ENCODE measurements at places on chromosomes 12 and 14.

- DNase-seq: peak; percentile 73
These were observed 16.4 kb downstream of the ARID2 start for GRCh38 chr12:45745861-45746277.

DNA sequence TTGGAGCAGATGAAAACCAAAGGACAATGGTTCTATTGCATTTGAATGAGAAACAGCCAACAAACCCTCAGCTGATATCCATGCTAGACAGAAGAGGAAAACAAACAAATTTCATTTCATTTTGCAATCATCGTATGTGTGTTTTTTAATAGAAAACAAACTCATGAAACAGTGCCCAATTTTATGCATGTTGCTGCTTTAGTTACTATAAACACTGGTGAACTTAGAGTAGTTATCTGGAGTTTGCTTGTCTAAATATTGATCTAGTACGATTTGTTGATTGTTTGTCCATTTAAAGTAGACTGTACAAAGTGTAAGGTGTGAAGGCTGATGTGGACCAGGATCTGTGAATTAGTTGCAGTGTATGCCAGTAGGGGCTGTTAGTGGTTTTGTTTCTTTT is 166.6 kb downstream of the KITLG start:
- no peak for DNase-seq

DNA sequence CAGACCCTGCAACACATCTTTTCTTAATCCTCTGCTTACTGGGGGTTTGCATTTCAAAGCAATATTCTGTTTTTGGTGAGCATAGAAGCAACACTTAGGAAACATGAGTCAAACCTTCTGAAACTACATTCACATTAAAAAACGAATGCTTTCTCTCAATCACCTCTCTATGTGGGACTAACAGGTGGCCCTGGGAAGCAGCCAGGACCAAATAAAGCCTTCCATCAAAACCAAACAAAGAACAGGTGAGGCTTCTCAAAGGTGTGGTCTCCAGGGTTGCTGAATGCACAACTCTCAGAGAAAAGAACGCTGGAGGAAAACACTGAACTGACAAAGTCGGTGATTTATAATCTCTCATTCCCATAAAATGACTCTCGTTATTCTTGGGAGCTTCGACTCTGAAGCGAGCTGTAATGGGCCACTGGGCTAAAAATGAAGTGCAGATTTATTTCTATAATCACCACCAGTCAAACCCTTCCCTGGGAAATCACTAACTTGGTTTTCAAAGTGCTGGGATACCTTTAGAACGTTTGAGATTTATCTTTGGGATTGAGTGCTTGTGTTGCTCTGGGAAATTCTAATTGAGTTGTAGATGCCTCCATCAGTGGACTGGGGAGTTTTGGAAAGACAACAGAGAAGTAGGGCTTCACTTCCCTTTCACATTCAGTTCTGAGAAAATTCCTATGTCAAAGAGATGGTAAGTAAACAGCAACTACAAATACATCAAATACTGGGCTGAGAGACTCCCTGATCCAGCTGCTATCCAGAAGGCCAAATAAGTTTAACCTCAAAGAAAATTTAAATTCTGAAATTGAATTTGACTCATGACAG is 262.0 kb upstream of the TMPO start:
- DNase-seq: no peak

DNA sequence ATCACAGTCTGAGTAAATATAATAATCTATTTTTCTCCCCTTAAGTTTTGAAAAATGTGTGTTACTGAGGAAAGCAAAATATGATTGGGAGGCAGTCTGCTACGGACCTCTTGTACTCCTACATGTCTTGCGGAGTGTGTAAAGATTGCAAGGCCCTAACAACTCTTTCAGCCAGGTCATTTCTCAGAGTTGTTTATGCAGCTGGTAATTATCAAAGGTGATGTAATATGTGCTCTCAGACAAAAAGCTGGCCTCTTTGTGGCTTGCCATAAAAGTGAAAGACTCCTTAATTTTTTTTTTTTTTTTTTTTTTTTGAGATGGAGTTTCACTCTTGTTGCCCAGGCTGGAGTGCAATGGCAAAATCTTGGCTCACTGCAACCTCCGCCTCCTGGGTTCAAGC is 40.5 kb upstream of the MON2 start:
- DNase-seq: no peak

DNA sequence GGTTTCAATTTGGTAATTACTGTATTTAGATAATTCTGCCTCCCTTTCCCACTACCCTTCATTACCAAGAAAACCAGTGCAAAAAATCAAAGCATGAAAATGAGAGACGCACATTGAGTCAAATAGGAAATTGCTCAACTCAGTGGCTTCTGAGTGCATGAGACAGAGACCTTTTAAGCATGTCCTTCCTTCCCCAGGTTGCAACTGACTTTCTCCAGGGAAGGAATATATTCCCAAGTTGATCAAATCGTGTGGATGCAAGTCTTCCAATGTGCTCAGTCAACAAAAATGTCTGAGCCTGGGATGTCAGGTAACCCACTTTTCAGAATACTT is 12.9 kb downstream of the BMP4 start:
- DNase-seq: peak; percentile 8

GRCh38 chr14:103718572-103718971 is 3.0 kb downstream of the ZFYVE21 start:
- DNase-seq: no peak

DNA sequence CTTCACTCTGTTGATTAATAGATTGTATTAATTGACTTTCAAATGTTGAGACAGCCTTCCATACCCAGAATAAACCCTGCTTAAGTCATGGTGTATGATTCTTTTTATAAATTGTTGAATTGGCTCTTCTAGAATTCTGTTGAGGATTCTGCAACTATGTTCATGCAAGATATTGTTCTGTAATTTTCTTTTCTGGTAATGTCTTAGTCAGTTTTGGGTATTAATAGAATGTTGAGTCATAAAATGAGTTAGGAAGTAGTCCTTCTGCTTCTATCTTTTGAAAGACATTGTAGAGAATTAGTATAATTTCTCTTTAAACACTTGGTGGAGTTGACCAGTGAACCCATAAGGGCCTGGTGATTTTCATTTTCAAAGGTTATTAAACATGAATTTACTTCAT is 958.9 kb downstream of the LRFN5 start:
- peak; percentile 35 for DNase-seq

GRCh38 chr12:108594-108993 is 42.0 kb downstream of the IQSEC3 start:
- no peak for DNase-seq

- no peak for DNase-seq
These were observed 10.2 kb downstream of the KITLG start for GRCh38 chr12:88570103-88570502.

- DNase-seq: no peak
These were observed 7.8 kb upstream of the TBPL2 start for GRCh38 chr14:55448141-55448614.

GRCh38 chr14:93859957-93860356 is 67.2 kb upstream of the FAM181A start:
- no peak for DNase-seq

GRCh38 chr12:53208435-53208834 is 1.4 kb upstream of the ITGB7 start:
- no peak for DNase-seq

- no peak for DNase-seq
These were observed 234.4 kb downstream of the CACNA1C start for GRCh38 chr12:2287151-2287550.

- DNase-seq: no peak
These were observed 347.3 kb downstream of the AACS start for GRCh38 chr12:125412506-125412905.

- no peak for DNase-seq
These were observed 556.3 kb upstream of the TBX3 start for GRCh38 chr12:115240251-115240650.

GRCh38 chr12:51914034-51914923 is 7.0 kb downstream of the ACVRL1 start:
- no peak for DNase-seq

- DNase-seq: peak; percentile 71
These were observed 6.9 kb downstream of the PABPN1 start for GRCh38 chr14:23327947-23328744.

- DNase-seq: no peak
These were observed 49.2 kb downstream of the PSMA6 start for GRCh38 chr14:35341454-35341750.

GRCh38 chr12:26058308-26058707 is 66.5 kb downstream of the BHLHE41 start:
- peak; percentile 16 for DNase-seq

GRCh38 chr12:89801284-89801683 is 92.6 kb upstream of the ATP2B1 start:
- peak; percentile 52 for DNase-seq

DNA sequence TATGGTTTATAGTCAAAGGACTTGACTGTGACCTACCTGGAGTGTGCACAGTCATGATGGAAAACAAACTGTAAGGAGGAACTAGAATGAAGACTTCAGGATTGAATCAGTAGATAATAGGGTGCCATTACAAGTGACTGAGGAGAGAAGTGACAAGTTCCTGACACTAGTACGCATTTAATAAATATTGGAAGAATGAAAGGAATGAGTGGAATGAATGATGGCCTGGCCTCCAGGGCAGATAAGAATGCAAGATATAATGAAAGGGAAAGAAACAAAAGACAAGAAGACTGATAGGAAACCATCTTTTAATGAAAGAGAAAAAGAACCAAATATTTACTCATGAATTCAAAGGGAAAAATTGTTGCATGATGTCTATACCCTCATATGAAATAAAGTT is 44.7 kb upstream of the NEDD1 start:
- DNase-seq: no peak

DNA sequence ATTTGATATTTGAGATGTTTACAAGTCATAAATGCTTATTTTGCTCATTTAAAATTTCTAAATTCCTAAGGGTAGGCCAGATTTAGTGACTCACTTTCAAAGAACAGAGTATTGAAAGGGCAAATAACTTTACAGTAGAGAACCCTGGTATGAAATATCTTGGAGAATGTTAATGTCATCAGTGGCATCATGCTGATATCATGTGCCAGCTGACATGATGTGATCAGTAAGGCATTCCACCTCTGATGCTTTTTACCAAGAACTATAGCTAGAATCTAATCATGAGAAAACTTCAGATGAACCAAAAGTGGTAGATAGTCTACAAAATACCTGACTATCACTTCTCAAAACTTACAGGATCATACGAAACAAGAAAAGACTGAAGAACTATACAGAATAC is 2.9 kb upstream of the FLRT2 start:
- DNase-seq: no peak

- DNase-seq: peak; percentile 47
These were observed 24.5 kb downstream of the SLC16A7 start for GRCh38 chr12:59620326-59620725.

DNA sequence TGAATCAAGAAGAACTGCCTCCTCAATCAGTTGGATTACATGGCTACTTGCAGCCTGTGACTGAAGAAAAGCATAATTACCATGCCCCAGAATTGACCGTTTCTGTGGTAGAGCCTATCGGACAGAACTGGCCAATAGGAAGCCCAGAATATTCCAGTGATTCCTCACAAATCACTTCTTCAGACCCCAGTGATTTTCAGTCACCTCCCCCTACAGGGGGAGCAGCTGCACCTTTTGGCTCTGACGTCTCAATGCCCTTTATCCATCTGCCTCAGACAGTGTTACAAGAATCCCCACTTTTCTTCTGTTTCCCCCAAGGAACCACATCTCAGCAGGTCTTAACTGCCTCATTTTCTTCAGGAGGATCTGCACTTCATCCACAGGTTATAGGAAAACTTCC is 80.8 kb downstream of the RAD52 start:
- no peak for DNase-seq

- no peak for DNase-seq
These were observed 3.4 kb downstream of the TAMALIN start for GRCh38 chr12:52010152-52010622.

DNA sequence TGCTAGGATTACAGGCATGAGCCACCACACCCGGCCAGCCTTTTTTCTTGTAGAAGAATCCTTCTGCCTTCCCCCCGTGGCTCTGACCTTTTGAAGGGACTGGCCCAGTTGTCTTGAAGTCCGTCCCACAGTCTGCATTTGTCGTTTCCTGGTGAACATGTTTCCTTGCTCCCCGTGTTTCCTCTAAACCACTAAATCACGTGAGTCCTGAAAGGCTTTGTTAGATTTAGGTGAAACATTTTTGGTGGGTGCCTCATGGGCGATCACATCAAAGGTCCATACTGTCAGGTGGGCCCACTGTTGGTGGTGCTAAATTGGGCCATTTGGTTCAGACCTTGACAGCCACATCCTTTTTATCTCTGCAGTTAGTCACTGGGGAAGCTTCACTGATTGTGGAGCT is 26.3 kb downstream of the MLXIP start:
- no peak for DNase-seq

GRCh38 chr12:71565535-71565934 is 98.1 kb downstream of the ZFC3H1 start:
- DNase-seq: no peak

GRCh38 chr14:53109105-53110041 is 43.8 kb downstream of the DDHD1 start:
- DNase-seq: peak; percentile 83

DNA sequence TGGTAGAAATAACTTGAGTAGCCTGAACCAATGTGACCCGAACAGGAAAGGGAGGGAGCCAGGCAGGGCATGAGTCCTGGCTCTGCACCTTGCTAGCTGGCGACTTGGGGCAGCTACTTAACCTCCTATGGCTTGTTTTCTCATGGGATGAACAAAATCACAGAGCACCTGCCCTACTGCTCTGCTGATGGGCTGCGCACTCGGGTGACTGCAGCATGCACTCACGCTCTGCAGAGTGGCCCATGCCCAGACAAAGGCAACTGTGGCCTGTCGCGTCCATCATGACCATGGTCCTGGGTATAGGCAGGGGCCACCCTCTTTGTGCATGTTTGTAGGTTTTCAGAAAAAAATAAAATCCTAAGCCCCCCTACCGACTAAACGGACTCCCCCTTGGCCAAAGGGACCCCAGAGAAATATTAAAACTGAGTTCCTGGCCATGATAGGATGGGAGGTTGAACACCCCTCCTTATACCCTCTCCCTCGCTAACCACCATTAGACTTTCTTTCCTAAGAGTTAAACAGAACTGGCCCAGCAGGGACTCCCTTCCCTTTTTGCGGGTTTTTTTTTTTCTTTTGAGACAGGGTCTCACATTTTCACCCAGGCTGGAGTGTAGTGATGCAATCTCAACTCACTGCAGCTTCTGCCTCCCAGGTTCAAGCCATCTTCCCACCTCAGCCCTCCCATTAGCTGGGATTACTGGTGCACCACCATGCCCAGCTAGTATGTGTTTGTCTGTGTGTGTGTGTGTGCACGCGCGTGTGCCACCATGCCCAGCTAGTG is 32.5 kb downstream of the VWF start:
- no peak for DNase-seq

DNA sequence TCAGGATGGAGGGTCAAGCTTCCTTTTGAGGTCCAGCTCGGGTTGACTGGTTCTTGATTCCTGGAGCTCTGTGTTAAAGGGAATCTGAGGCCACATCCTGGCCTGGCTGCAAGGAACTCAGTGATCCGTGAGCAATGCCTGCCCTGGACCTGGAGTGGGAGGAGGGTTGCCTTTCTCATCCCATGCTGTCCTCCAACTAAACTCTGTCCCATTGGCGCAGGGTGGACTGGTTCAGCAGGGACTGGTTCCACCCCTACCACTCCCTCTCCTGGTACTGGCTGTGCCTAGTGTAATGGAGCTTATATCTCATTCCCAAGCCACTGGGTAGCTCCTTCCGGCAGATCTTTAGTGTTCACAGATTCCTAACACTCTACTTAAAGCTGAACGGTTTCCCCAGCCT is 3.9 kb upstream of the CMKLR1 start:
- DNase-seq: no peak
